ENCODE measurements at places on chromosomes 1 and 21.

- DNase-seq = peak; percentile 63
Measured at GRCh38 chr1:95233737-95234500, at the start of gene RWDD3. TSS of gene RWDD3 (plus strand) at chr1:95234210. CDS start at chr1:95234231, 21 bp downstream.

DNA sequence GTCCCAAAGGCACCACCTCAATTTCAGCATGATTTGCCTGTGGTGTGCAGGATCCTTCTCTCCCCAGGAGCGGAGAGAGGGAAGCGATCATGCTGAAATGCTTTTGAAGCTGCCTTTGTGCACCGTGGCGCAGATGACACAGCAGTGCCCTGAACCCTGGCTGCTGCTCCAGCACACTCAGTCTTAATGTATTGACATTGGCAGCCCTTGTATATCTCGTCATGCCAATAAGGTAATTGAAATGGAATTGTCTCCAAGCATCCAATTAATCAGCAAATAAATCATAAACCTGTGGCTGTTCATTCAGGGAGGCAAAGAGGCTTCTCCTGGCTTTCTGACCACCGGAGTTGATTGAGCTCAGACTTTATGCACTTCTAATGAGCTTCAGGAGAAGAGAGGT, 139.8 kb downstream of the KAZN start:
- no peak for DNase-seq

- DNase-seq = no peak
Measured at GRCh38 chr1:115757856-115758255, 10.7 kb downstream of the CASQ2 start.

DNA sequence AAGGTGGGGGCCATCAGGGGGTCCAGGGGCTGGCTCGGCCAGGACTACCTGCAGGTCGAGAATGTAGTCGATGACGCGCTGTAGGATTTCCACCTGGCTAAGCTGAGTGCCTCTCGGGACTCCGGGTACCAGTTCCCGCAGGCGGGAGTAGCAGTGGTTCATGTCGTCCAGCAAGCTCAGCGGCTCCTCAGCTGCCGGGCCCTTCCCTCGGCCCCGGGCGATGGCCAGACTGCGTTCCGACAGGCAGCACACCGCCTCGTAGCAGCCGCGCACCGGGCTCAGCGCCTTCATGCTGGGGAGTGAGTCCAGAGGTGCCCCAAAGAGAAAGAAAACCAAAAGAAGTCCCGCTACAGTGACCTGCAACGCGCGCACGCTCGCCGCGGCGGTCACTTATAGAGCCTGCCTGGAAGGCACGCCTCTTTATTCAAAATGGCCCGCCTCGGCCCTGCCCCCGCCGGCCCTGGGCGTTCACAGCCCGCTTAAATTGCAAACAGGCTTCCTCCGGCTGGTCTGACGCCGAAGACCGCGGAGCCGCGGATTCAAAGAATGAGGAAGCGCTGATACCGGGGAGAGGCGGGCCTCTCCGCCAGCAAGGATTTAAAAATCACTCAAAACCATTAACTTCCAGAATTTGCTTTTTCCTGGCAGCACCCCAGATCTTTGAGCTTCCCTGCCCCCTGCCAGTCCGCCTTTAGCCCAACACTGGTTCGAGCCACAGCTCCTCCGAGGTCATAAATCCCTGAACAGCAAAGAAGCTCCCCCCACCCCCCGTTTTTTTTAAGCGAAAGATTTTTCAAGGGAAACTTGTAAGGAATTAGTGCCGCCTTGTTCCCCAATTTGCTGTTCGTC, at the start of gene ID3:
ID3 (minus strand) TSS at position 366 of the 849 bp plus-strand sequence; CDS start at position 291, 75 bp downstream.
- peak; percentile 62 for DNase-seq

DNA sequence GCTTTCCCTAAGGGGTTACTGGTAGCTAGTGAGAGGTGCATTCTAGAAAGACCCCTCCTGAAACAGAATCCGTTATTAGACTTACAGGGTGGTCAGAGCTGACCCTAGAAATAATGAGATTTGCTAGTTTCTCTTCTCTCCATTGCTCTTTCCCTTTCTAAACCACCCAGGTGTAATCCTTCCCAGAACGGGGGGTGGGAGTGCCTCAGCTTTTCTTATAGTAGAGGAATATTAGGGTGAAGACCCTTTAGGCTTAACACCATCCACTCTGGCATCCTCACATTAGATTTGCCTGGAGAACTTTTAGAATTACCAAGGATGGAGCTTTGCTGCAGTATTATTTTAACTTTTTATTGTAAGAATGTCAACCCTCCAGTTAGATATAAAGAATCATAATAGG, 49.4 kb downstream of the CAPN9 start:
- DNase-seq = no peak

DNA sequence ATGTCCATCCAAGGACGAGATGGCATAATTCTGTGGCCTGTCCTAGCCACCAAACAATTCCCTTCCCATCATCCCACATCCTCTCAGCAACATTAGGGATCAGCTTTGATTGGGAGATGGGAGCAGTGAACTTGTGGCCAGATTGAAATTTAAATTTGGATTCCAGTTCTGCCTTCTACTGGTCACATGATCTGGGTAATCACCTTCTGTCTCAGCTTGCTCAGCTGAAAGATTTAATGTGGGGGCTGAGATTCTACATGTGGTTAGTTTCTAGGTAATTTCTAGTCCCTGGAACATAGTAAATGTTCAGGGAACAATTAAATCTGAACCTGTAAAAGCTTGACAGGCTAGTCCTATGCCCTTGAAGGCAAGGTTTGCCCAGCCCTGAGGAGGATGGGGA, 3.2 kb downstream of the MYOCOS start:
- no peak for DNase-seq

DNA sequence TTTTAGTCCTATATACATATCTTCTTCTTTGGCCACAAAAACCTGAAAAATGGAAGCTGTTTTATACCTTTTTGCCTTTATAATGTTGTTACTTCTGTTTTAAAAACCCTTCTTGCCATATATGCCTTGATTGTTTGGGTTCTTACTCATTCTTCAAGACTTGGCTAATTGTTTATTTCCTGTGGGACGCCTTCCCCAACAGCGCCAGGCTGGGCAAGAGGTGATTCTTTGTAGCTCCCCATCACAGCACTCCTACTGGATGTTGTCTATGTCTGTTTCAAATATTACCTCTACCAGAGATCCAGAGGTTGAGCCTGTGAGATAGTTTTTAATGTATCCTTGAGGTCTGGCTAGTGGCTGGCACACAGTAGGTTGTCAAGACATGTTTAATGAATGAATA, 73.2 kb upstream of the CYP2J2 start:
- no peak for DNase-seq

GRCh38 chr1:20775700-20776099, 11.4 kb downstream of the HP1BP3 start:
- no peak for DNase-seq

DNA sequence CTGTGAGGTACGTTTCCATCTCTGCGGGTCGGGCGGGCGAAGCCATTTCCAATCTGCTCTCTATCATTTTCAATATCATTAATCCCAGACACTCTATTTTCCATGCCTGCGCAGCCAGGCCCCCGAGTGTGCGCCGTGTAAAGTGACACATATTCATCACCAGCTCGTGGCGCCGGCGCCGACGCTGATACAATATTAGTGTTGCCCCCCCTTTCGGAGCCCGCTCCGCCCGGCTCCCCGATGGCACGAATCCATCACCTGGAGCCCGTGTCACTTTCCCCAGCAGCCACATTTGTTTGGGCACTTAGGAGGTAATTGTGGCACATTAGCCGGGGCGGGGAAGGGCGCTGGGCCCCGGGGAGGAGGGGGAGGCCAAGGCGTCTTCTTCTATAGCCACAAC, 33.7 kb upstream of the DMBX1 start:
- DNase-seq = no peak

DNA sequence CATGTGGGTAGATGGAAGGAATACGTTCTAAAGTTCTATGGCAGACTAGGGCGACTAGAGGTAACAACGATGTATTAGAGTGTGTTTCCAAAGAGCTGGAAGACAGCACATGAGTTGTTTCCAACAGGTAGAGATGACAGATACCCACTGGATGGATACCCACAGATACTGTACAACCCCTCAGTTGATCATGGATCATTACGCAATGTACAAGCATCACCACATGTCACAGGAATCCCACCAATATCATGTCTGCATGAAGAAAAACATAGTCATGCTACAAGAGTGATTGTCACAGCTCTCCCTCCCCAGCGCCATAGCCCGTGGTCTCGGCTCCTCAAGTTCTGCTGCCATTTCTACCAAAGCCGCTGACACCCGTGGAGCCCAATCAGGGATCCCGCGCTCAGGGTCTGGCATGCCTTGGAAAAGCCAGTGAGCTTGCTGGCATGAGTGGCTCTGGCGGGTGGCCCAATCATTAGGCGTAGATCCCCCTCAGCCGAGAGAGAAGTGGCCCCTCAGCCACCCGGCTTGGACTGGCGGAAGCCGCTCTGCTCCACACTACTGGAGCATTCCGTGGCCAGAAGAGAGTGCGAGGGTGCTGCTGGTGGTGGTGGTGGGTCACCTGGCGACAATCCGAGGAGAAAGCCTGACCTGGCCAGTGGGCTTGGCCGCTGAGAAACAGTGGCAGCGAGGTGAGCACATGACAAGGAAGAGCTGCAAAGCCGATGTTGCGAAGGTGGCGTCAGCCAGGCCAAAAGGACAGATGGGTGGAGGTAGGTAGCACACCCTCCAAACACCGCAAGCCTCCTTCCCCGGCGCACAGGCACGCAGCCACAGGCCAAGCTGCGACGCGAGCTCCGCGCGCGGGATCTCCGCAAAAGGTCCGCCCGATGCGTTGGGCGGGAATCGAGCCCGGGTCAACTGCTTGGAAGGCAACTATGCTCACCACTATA, 65.7 kb upstream of the FCGR2A start:
- DNase-seq = no peak

DNA sequence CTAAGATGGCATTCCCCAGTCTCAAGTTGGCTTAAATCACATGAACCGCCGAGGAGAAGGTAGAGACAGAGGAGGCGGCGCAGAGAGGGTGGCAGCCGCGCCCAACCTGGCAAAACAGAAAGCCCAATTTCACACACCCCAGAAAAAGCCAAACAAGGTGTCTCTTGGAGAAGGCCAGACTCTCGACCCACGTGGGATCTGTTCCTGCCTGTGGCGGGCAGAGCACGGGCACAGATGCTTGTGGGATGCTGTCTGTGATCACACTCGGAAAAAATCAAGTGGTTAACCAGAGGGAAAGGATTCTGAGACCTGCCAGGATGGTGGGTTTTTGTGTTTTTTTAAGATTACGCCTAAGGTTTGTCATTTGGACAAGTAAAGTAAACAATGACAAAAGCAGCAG, 80.7 kb downstream of the MRPL37 start:
- no peak for DNase-seq

GRCh38 chr1:204799630-204800029, 71.0 kb upstream of the NFASC start:
- DNase-seq = no peak

GRCh38 chr1:230753586-230754251, 6.5 kb downstream of the CAPN9 start:
- DNase-seq = no peak

GRCh38 chr1:236128646-236129178, 13.6 kb upstream of the GPR137B start:
- DNase-seq = no peak

- peak; percentile 34 for DNase-seq
Measured at GRCh38 chr1:205748403-205749233, 1.4 kb downstream of the NUCKS1 start.

DNA sequence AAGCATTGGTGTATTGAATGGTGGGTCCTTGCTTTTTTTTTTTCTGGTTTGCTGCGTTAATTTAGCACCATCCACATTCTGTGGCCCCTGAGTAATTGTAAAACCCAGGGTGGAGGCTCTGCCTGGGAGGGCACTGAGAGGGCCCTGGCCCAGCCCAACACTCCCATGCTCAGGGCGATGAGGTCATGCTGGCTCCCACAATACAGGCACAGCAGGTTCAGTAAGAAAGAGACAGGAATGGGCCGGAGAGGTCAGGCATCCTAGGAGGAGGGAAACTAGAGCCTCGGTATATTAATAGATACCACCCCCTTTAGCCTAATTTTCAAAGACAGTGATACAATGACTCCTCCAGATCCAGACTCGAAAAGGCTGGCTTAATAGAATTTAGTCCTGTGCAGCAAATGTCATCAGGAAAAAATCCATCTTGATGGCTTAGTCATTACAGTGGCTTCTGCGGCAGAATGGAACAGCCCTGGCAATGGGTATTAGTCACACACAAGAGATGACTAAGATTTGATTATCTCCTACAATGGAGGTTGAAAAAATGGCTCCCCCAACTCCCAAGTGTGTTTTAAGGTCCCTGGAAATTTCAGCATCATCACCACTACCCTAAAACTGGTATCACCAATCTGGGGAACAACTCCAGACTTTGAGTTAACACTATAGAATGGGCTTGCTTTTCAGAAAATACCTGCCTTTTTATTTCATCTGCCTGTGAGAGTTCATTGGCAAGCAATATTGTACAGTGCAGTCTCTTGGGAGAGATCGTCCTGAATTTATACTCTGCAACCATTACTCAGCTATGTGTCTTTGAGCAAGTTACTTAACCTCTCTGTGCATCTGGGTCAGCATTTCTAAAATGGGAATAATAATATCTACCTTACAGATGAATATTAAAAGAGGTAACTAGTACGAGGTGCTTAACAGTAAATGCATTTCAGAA, 43.9 kb upstream of the LYST start:
- no peak for DNase-seq
